ENCODE measurements at places on chromosomes 7 and 10.

DNA sequence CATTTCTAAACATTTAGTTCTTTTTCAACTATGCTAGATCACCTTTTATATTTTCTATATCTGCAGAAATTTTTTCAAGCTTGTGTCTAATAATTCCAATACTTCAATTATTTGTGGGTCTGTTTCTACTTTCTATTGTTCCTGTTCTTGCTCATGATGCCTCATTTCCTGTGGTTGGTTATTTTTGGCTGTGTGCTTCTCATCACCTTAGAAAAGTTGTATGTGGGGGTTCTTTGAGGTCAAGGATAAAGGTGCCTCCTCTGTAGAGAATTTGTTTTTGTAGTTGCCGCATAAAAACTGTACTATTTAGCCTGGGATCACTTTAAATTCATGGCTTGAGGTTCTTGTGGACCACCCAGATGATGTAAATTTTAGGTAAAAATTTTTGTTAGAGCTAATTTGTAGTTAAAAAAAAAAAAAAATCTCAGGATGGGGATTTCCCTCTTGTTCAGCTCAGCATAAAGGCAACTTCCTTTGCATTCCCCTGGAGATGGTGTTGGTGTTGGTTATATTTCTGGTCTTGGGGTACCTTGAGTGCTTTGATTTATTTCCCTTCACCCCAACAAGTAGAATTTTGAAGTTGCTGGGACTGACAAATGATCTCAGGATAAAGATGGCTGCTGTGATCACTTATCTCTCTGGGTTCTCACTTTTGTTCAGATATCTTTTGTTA, 27.0 kb upstream of the JAZF1 start:
- DNase-seq, result no peak

DNA sequence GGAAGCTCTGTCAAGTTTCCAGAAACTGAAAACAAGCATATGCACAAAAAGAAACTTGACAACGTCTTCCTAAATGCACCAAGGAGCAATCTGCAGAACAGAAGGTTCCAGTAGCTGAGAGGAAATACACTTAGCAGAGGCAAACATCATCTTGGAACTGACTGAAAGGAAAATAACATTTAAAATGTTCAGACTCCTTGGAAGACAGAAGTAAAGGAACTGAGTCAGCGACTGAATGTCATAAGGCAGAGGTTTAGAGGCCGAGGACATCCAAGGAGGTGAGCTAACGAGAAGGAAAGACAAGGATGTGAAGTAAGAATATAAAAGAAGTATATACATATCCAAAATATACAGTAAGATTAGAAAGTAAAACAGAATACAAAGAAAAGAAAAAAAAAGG, 24.1 kb downstream of the SEMA3D start:
- no peak for DNase-seq

GRCh38 chr7:73345951-73346350, 18.0 kb downstream of the FKBP6 start:
- DNase-seq, result no peak

- no peak for DNase-seq
Measured at GRCh38 chr7:112202816-112203215, 3.4 kb downstream of the DOCK4 start.

DNA sequence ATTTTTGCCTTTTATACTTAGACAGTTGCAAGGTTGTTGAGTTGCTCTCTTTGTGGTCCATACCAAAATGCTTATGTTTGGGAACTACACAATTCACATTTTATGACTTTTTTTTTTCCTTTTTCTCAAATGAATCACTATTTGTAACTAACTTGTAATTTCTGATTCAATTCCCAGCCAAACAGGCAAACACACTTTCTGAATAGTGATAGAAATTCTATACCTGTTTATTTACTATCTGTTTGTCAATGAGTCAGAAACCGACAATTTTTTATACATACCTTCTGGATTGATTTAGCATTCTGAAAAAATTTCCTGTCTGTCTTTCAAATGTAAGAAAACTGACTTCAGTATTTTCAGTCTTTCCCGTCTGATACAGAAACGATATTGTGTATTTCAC, 69.1 kb downstream of the MBL2 start:
- no peak for DNase-seq

- no peak for DNase-seq
Measured at GRCh38 chr7:151143261-151144015, 24.1 kb downstream of the GBX1 start.

GRCh38 chr10:126317751-126318150, 70.5 kb downstream of the ADAM12 start:
- DNase-seq, result no peak

- no peak for DNase-seq
Measured at GRCh38 chr10:29636178-29636577, 1.4 kb upstream of the SVIL start.

DNA sequence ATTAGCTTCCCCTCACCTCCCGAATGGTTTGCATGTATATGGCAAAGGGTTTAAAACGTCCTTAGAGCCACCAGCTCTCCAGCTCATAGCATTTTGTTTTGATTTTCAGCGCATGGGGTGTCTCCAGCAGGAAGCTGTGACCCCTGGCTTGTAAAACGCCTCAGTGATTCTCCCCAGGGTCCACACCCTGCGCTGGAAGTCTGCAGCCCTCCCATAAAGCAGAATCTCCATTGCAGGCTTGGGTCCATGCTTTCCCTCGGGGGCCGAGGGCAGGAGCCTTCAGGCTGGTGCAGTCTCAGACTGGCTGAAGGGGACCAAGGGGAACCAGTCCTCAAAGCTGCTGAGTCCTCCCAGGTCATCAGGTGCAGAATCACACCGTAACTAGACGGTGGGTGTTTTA, 109.7 kb downstream of the VIPR2 start:
- DNase-seq, result no peak

DNA sequence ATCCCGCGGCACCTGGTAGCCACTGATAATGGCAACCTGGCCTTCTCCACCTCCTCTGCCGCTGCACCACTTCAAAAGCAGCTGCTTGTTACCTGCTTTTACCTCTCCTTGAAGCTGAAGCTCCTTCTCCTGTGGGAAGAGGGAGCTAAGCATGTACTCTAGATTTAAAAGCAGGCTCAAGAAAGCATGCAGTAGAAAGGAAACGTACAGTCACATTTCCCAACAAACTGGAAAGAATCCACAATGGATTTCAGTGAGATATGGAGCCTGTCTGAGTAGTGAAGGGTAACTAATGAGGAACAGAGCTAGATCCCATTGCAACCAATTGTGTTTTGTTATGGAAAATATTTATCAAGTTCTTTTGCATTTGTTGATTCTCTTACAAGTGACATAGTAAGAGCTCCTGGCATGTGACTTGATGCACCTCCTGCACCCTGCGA, 457.4 kb upstream of the GALNT17 start:
- DNase-seq, result no peak

DNA sequence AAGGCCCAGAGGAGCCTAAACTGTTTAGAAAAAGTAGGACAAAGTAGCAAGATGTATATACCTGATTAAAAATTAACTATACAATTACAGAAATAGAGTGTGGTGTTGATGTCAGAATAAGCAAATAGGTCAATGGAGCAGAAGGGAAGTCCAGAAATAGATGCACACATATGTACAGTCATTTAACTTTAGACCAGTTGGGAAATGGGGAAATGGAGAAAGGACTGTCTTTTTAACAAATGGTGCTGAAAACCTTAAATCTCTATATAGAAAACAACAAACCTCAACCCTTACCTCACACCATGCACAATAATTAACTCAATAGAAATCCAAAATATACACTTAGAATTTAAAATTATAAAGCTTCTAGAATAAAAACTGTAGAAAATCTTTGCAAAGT, 72.2 kb downstream of the CH25H start:
- no peak for DNase-seq

- no peak for DNase-seq
Measured at GRCh38 chr10:78255214-78255613, 221.6 kb downstream of the RPS24 start.

DNA sequence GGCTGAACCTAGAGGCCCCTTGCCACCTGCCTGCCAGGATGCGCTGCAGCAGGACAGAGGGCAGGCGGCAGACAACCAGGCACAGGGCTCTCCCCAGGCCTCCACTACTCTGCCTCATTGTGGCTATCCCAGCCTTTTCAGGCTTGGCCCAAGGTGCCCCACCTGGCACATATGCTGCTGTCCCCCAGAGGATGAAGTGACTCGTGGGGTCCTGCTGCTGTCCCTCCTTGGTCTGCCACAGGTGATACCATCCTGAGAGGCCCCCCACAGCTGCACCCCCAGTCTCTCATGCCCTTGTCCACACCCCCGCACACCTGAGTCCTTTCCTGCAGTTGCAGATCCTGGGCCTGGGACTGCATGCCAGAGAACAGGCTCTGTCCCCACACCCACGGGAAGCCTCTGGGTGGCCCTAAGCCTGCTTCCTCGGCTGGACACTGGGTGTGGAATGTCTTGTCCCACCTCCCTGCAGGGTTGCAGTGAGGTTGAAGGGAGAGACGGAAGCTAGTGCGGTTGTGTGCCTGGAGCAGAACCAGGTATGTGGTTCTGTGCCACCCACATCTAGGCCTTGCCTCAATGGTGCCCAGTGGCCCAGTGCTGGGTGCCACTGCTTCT, 55.3 kb downstream of the RASGEF1A start:
- no peak for DNase-seq

DNA sequence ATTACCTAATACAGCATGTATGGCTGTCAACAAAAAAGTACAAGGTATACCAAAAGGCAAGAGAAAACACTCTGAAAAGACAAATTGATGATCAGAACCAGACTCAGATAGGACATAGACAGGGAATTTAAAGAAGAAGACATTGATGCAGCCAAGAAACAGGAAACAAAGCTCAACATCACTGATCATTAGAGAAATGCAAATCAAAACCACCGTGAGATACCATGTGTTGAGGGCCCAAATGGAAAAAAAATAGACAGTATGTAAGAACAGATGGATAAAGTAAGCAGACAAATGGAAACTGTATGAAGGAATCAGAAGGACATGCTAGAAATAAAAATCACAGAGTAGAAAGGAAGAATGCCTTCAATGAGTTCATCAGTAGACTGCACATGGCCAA, 23.3 kb downstream of the CARD11 start:
- no peak for DNase-seq

- no peak for DNase-seq
Measured at GRCh38 chr7:121105262-121105661, 116.8 kb downstream of the CPED1 start.

GRCh38 chr7:112509402-112509801, 28.6 kb downstream of the LSMEM1 start:
- DNase-seq, result no peak

DNA sequence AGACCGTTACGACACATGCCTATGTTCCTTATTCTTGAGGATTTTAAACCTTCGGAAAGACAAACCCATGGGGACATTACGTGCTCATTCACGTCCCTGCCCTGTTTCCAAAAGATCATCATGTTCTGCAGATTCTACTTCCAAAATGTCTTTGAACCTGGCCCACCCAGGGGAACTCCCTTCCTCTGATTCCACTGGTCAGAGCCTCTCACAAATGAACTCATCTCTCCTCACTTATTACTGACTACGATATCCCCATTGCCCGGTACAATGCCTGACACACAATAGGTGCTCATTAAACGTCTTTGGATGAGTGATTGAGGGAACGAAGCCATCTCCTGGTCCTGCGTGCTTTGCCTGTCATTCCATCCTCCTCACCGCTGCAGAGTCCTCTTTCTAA, 168.3 kb upstream of the RNF32 start:
- no peak for DNase-seq

DNA sequence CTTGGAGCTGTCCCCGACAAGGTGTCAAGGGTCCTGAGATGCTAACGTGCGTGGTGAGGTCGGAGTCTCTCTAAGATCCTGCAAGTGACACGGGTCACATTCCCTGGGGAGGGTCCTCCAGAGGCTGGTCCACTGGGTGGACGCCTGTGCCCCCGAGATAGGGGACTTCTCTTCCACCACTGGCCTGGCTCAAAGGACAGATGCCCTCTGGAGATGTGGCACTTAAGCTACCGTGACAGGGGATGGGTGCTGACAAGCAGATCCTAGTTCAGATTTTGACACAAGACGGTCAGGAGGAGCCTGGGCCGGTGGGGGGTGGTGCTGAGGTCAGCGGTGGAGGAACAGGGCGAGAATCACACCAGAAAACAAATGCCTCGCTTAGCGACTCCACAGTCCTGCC, 178.0 kb downstream of the ADARB2 start:
- no peak for DNase-seq

DNA sequence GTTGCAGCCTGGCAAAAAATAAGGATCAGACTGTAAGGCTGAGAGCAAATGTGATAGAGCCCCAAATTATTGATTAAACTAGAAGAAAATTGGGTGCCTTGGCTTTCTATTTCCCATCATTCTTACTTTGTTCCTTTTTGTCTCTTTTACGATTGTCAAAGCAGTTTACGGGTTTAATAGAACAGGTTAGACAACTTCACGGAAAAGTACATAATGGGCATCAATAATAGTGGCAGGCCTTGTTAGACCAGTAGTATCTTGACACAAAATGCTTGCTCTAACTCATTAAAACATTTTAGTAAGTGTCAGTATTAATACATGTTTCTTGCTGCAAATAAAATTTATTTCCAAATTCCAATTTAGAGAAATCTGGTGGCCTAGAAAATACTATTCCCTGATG, 14.5 kb upstream of the GGCT start:
- DNase-seq, result no peak

DNA sequence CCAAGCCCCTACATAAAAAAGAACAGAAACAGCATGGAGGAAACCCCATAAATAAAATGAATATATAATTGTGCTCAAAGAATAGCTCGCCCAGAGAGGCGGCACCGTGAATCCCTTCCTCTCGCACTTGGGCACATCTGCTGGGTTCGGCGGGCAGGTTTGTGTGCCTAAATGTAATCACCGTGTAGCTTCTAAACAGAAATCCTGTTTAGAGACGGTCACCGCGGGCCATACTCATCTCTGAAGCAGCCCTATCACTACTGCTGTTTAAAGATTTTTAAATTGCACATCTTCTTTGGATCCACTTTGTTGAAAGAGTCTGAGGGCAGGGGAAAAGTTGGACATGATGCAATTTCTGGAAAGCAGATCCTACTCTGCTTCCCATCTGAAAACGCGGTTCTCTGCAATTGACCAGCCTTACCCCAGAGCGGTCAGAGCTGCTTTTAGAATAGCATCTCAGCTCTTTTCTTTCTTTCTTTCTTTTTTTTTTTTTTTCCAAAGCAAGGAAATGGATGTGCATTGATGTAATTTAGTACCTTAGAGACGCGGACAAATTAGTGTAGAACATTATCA, 6.4 kb downstream of the DRGX start:
- DNase-seq, result no peak

GRCh38 chr10:31318854-31319601, at the start of gene ZEB1:
Gene ZEB1 (plus strand): TSS chr10:31319216. CDS start chr10:31319235, 19 bp downstream.
- peak; percentile 69 for DNase-seq

DNA sequence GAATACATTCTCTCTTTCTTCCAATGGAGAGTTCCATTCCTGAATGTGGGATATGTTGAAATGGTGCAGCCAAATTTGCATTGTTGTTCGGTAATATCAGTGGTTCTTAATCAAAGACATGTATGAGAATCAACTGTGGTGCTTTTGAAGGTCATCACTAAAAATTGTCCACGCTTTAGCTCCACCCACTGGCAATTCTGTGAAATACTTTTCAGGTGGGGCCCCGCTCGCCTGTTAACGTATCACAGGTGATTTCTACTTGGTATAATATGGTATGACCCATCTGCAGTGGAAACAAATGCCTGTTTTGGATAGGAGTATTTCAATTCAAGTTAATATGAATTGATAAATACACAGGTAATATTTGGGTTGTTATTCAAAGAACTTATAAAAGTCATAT, 178.4 kb downstream of the NSUN6 start:
- DNase-seq, result no peak

GRCh38 chr10:111984057-111984456, 199.5 kb downstream of the GPAM start:
- no peak for DNase-seq

GRCh38 chr7:107166736-107167426, 1.9 kb upstream of the HBP1 start:
- DNase-seq, result no peak
